EL (cell line): ENCODE measurements at places on chromosomes 5 and 9.

GRCh38 chr9:27344776-27345175 is 47.8 kb upstream of the EQTN start:
- no peak for DNase-seq

GRCh38 chr9:13141629-13142028 is 137.9 kb downstream of the MPDZ start:
- no peak for DNase-seq

DNA sequence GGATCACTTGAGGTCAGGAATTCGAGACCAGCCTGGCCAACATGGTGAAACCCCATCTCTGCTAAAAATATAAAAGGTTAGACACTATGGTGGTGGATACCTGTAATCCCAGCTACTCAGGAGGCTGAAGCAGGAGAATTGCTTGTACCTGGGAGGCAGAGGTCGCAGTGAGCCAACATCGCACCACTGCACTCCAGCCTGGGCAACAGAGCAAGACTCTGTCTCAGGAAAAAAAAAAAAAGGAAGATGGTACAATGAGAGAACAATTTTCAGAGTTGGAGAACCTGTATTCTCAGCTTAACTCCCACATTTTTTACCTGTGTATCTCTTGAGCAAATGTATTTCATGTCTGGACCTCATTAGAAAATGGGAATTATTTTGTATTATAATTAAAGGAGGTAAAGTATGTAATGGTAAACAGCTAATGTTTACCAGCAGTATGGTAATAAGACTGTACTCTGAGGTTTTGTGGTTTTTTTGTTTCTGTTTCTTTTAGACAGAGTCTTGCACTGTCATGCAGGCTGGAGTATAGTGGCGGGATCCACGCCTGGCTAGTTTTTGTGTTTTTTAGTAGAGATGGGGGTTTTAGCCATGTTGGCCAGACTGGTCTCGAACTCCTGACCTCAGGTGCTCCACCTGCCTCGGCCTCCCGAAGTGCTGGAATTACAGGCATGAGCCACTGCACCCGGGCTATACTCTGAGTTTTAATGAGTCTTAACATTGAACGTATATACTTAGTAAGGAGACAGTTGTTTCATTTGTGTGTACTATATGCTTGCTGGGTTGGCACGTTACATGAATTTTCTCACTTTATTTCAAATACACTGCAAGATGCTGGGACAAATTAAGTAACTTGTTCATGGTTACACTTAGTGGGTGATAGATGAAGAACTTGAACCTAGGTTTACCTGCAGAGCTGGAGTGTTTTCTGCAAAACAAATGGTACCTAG is 16.2 kb downstream of the UHRF2 start:
- no peak for DNase-seq

- no peak for DNase-seq
Observed at GRCh38 chr5:35153375-35153932, 76.8 kb downstream of the PRLR start.

- DNase-seq: no peak
Observed at GRCh38 chr5:125310749-125311148, 564.3 kb upstream of the ZNF608 start.

- no peak for DNase-seq
Observed at GRCh38 chr5:171838066-171838465, 52.4 kb downstream of the SMIM23 start.

GRCh38 chr9:108196332-108197007 is 659.3 kb downstream of the ACTL7B start:
- DNase-seq: no peak

GRCh38 chr9:38243993-38244392 is 148.5 kb upstream of the ALDH1B1 start:
- no peak for DNase-seq

- DNase-seq: peak; percentile 72
Observed at GRCh38 chr9:81772144-81772543, 82.8 kb upstream of the TLE1 start.

- no peak for DNase-seq
Observed at GRCh38 chr5:17243287-17244063, 26.0 kb downstream of the BASP1 start.

GRCh38 chr5:128195316-128195715 is 111.8 kb downstream of the SLC12A2 start:
- no peak for DNase-seq

GRCh38 chr9:15248621-15249020 is 58.4 kb downstream of the TTC39B start:
- no peak for DNase-seq

DNA sequence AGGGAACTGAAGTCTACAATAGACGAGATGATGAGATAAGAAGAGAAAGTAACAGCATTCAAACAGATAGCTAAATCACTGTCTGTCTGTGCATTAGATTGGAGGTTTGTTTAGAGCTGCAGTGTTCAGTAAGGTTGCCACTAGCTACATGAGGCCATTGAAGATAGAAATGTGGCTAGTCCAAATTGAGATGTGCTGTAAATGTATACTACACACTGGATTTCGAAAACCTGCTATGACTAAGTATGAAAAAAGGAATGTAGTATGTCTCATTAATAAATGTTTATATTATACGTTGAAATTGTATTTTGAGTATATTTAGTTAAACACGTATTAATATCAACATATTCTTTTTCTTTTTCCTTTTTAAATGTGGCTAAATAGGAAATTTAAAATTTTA is 142.1 kb downstream of the XRCC4 start:
- peak; percentile 1 for DNase-seq

DNA sequence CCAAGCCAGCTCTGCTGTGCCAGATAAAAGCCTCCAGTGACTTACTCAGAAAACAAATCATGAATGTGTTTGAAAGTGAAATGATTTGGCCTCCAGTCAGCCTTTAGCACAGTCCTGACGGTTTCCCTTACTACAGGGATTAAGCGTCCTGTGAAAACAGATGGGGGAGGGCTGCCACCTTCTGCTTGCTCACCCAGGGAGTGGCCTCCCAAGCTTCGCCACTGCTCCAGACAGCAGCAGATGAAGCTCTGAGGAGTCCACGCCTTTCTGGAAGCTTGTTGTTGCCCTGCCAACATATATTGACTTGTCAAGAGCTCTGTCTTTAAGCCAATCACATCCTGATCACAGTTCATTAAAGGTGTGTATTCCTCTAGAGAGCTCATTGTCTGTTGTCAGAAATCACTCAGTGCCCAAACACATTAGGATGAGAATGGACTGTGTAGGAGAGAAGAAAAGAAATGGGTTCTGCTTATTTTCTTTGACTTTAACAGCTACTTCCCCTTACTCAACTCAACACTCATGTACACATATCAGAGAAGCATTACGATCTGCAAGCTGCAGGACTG is 4.9 kb upstream of the FYB1 start:
- no peak for DNase-seq

- no peak for DNase-seq
Observed at GRCh38 chr9:36337002-36337401, 63.1 kb downstream of the RNF38 start.

DNA sequence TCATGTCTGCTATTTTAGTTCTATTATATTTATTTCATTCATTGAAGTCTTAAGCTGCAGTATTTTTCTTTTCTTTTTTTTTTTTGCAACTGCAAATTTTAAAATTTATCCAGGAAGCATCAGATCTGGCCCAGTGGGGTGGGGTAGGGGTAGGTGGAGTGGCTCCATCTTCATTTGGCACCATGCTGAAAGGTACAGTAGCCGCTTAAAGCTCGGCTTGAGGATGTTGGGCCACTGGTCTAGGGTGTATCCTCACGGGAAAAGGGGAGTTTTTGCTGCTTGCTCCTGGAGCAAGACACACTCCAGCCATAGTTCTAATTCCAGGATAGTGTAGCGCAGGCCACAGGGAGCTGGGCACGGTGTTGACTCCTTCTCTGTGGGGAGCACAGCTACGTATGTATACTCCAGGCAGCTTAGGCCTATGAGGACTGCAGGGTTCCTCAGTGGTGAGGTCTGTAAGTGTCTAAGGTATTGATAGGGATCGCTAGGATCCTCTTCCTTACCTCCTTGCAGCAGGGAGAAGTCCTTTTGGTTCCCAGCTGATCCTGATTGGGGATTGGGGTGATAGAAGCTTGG is 22.7 kb downstream of the RCL1 start:
- DNase-seq: no peak

GRCh38 chr5:6745706-6746222 is 32.5 kb downstream of the TENT4A start:
- peak; percentile 55 for DNase-seq

GRCh38 chr5:106545325-106545724 is 1125.4 kb downstream of the EFNA5 start:
- no peak for DNase-seq

DNA sequence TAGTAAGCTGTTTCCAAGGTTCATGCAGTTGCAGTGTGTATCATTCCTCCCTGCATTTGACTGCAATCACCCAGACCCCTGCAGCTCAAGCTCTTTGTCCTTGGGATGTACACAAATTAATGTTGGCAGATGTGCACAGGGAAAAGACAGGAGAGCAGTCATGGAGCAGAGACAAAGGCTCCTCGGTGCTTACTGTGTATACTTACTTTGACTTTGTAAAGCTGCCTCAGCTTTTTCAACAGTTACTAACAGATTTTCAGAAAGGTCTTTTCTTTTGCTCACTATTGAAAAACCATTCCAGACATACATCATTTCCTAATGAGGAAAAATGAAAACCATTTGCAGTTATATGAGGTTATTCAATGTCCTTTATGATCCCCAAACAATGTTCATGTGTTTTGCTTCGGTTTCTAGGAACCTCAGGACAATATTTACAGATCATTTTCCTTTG is 124.9 kb downstream of the TTC39B start:
- DNase-seq: no peak

- DNase-seq: no peak
Observed at GRCh38 chr5:180380856-180381255, 27.7 kb upstream of the GFPT2 start.

DNA sequence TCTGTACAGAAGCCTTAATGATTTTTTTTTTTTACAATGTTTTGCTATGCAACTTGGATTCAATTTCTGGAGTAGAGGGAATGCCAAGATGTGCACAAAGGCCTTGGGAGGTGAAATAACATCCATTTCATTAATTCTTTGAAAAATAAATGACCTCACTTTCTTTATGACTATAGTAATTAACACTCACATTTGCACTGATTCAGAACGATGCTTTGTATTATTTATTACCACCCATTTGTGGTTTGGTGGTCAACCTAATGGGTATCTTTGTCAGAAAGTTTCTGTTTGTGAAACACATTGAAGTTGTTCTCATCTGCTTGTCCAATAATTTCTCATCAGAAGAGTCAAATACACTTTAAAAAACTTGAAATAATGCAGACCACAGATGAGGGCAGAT is 169.3 kb downstream of the NTRK2 start:
- no peak for DNase-seq

- peak; percentile 32 for DNase-seq
Observed at GRCh38 chr9:124202447-124202971, 55.2 kb upstream of the NEK6 start.

DNA sequence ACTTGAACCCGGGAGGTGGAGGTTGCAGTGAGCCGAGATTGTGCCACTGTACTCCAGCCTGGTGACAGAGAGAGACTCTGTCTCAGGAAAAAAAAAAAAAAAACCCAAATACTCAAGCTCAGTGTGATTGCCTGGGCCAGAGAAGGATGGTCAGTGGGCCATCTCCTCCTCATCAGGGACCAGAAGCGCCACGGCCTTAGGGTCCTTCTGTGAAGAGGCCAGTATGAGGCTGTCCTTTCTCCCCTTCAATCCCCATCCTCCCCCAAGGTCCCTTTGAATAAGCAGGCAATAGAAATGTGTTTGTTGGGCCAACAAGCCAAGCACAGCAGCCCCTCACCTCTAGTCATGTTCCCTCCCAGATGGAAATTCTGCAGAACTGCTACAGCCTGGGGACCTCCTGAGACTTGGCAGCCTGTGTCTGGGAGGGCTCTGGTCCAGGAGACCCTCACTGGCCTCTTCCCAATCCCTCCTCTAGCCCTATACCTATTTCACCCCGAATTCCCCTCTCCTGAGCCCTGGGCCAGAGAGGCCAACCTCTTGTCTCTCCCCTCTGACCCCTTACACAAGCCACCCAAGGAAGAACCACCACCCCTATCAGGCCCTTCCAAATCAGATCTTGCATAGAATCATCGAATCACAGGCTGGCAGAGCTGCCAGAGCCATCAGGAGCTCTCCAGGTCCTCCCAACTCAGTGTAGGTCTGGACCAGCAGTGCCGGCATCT is 1.0 kb downstream of the CSF1R start:
- no peak for DNase-seq

DNA sequence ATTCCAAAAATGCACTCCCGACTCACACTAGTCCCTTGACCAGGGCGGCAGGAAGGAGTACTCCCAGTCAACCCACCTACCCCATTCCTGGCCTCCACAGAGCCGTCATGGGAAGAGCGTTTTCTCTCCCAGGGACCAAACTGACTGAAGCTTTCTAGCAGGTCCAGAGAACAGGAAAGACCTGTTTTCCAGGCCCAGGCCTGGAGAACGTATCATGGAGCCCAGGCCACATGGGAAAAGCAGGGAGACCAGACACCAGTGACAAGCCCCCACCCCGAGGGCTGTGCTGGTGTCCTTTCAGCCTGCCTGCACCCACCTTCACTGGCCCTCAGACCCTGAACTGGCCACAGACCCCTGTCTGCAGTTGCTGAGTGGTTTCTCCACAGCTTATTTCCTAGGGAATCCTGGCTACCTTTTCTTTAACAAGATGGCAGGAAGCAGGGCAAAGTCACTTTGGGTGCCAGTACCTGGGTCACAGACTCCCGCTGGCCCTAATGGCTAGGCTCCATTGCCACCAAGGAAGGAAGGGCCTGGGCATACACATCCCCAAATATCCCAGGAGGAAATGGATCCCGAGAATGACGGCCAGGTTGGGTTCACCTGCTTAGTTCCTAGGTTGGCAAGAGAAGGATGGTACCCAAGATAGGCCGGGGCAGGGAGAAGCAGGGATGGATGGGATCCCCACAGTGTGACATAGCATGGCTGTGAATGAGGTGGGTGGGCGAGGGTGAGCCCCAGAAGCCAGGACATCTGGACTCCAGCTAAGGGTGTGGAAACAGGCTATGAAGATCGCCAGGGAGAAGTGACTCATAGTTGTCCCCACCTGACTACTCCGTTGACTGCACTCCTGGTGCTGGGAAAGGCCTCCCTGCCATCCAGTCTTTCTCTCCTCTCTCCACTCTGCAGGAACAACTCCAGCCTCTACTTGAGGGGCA is 12.2 kb downstream of the CCNI2 start:
- DNase-seq: no peak

DNA sequence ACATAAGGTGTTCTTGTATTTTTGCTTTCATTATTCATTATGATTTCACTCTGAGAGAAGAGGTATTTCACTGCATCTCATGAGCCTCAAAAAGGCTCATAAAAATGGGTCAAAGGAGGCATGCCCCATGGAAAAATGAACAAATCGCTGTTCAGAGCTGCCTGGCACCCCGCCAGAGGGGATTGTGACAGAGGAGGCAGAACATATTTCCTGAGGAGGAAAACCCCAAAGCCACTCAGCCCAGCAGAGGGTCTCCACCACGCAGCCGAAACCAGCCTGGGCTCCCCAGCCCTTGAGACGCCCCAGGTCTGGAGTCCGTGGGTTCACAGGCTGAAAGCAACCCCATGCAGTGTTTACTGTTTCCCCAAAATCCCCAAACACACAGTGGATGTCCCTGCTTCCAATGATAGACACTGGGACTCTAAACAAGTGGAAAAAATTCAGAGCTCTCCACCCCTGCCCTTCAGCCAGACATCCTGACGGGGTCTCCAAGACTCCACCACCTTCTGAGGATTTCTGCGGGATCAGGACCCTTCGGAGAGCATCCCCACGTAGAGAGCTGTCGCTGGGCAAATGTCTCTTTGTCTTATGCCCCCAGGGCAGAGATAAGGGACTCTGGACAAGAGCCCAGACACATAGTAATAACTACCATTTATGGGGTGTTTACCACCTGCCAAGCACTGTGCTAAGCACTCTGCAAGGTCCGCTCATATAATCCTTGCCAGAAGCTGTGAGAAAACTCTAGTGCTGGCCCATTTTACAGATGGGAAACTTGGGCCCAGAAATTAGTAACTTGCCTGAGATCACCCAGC is 122.3 kb downstream of the PAX5 start:
- no peak for DNase-seq
